ENCODE measurements at places on chromosomes 2 and 18. TPM values are rescaled to one million over a fixed set of nuclear protein-coding genes. Genes with fewer than 3 reads are reported as not detected.

The TUBA4B gene
- total RNA-seq: not detected

The NHEJ1 gene
- 18.3 TPM for total RNA-seq

The CHST9 gene
- not detected for total RNA-seq

The GKN1 gene
- not detected for total RNA-seq

The ALPG gene
- not detected for total RNA-seq

The VWC2L gene
- not detected for total RNA-seq

The LDLRAD4 gene
- total RNA-seq: 0.54 TPM

The RFTN2 gene
- 16.4 TPM for total RNA-seq

The SERTAD2 gene
- 34.4 TPM for total RNA-seq

The LYPD1 gene
- 0.74 TPM for total RNA-seq

The PROKR1 gene
- not detected for total RNA-seq

The AGXT gene
- not detected for total RNA-seq

The TTC31 gene
- 10.4 TPM for total RNA-seq

The CIAO1 gene
- total RNA-seq: 71.8 TPM

The DYNAP gene
- not detected for total RNA-seq

The SMC6 gene
- 31.0 TPM for total RNA-seq

The COLEC12 gene
- total RNA-seq: 109 TPM

The UGT1A6 gene
- 0.09 TPM for total RNA-seq

The FAM110C gene
- total RNA-seq: not detected

Measured in fibroblast of the aortic adventitia (primary cell).